Activated CD4-positive, alpha-beta T cell treated with anti-CD3 and anti-CD28 coated beads, Interleukin-2, amount 50 U/mL, for 1 hour (primary cell): ENCODE measurements at places on chromosomes 3 and 15.

- no peak for DNase-seq
These were observed 11.3 kb downstream of the RAB8B start for GRCh38 chr15:63200464-63201249.

- DNase-seq, result no peak
These were observed at the start of gene XIRP1 for GRCh38 chr3:39192490-39193092. Gene XIRP1 (minus strand): TSS chr3:39192595. CDS start chr3:39189445, 3,150 bp downstream.

DNA sequence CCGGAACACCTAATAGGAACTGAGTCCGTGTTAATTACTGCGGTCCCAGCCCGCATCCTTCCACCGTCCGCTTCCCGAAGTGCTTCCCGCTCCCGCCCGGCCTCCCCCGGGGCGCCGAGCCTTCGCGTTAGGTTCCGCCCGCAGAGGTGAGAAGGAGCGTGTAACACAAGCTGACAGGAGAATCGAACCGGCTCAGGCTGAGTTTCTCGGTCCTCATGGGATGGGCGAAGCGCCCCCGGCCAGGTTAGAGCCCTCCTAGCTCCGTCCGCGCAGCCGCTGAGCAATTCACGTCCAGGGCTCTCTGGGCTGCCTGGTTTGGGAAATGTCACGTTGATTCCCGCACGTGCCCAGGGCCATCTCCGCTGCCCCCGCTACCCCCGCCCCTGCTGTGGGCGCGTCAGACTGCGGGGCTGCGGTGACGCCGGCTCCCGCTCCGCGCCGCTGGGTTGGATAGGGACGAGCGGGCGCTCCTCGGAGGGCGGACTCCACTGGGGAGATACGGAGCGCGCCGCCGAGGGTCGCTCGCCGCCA lies 954 bp downstream of the CLDN11 start:
- no peak for DNase-seq

- no peak for DNase-seq
These were observed 124.6 kb downstream of the IGF1R start for GRCh38 chr15:98772895-98773294.

DNA sequence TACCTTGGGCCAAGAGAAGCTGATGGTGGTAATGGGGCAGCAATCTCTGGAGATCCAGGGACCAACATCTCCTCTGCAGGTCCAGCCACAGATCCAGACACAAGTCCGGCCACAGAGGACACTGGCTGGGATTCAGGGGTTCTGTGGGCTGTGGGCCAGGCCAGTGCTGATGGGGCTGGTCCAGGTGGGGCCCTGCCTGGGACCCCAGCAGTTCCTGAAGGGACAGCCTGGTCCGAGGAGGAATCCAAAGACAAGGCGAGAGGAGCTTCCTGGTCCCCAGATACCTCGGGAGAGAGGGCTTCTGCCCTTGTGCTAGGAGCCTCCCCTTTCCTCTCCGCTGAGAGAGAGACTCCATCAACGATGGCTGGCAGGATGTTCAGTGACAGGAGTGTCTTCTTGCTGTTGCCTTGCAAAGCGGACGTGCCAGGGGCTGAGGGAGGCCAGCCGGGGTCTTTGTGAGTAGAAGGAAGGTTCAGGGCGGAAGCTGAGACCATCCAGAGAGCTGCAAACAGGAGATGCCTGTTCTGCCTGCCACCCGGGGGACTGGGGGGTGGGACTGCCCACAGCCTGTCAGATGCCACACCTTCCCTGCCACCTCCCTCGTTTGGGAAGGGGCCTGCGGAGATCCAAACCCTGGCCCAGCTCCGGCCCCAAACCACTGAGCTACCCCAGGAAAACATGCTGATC lies 24.5 kb upstream of the GOLGA6C start:
- DNase-seq, result no peak

DNA sequence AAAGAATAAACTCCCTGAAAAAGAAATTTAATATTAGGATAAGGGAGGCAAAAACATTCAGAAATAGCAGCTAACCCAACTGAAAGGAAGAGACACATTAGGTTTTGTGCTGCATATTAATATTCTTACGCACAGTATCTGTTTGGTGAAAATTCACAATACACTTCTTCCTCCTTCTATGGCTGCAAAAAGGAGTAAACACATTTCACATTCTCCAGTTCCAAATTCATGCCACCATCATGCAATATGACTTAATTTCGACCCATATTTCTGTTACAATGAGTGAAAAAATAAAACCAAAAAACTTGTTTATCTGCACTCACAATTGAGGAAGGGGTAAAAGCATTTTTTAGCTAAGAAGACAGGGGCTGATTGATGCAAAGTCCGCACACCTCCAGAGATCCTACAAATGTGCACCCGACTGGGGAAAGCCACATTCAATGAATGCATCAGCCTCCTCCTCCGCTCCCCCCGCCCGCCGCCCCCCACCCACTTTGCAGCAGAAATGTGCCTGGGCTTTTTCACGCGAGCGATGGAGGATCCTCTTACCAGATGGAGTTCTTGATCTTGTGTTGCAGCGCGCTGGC lies 1.0 kb downstream of the RFX7 start:
- DNase-seq, result no peak

DNA sequence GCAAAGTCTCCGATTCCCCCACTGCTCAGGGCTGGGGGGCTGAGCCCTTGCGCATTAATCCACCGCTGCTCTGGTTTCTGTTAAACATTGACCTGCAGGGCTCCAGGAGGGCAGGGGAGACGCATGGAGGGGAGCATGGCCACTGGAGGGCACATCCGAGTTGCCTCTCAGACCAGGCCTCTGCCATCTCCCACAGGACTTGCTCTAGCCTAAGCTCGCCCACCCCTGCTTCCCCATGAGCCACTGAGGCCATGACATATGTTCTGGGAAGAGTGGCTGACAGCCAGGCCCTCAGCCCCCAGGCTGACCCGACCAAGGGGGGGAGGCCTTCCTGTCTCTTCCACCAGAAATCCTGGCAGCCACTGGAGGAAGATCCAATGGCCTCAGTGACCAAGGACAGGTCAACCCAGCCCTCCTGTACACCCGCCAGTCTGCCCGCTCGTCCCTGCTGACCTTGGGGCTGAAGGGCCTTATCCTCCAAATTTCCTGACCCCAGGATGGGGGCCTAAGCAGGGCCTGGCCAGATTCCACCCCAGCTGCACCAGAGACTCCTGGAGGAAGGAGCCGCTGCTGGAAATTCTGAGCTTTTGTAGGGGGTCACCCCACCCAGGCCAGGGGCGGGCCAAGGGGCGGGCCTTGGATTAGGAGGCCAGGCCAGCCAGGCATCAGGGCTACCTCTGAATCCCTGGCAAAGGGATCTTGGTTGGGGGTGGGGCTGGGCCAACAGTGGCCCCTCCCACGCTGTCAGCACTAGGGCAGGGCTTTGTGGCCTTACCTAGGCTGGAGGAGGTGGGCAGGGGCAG lies at the start of gene HYAL1:
HYAL1 (minus strand) TSS at position 562 of the 803 bp plus-strand sequence. CDS start 618 bp downstream, outside the sequence.
- no peak for DNase-seq

DNA sequence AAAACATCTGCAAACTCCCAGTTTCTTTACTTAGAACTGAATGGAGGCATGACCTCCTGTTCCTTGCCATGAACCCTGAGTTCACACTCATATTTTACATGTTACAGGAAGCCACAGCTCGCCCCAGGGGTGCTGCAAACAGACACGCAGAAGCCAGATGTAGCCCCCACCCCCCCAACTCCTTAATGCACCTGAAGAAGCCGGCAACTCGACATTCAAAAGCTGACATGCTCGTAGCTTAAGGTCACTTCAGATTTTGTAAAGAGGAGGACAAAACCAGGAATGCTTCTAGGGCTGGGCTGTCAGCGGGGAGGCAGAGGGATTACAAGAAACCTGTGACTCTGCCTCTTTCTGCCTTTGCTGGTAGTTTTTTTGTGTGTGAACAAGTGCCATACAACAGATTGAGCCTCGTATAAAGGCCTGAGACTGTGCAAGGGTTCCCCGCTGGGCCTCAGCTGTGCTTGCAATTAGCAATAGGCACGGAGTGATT lies 42.0 kb upstream of the FEZF2 start:
- DNase-seq, result no peak

DNA sequence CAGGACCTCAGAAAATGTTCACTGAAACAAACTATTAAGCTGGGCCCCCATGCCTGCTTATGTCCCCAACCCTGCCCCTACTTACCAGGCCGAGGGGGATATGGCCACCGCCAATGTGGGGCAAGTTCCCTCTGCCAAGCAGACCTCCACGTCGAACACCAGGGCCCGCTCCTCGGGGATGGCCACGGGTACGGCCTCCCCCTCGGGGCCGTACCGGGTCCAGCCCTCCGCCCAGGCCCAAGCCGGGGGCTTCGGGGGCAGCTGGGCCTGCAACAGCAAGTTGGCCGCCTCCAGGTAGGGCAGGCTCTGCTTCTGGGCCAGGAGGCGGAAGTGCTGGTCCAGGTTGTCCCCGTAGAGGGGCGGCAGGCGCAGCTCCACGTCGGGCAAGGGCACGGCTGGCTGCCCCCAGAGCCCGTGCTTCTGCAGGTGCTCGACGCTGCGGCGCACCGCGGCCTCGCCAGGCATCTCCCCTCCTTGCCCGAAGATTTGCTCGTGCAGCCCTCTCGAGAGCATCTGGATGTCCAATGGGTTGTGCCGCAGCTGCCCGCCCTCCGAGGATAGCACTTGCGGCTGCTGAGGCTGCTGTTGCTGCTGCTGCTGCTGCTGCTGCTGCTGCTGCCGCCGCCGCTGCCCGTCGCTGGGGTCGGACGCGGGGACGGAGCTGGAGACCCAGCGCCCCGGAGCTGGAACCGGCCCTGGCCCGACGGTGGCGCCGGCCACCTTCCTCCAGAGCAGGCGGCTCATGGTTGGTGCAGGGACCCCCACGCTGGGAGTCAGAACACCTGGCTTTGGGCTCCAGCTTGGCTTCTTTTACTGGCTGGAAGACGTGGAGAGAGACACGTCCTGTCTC lies 1.4 kb downstream of the POLG start:
- DNase-seq, result no peak

DNA sequence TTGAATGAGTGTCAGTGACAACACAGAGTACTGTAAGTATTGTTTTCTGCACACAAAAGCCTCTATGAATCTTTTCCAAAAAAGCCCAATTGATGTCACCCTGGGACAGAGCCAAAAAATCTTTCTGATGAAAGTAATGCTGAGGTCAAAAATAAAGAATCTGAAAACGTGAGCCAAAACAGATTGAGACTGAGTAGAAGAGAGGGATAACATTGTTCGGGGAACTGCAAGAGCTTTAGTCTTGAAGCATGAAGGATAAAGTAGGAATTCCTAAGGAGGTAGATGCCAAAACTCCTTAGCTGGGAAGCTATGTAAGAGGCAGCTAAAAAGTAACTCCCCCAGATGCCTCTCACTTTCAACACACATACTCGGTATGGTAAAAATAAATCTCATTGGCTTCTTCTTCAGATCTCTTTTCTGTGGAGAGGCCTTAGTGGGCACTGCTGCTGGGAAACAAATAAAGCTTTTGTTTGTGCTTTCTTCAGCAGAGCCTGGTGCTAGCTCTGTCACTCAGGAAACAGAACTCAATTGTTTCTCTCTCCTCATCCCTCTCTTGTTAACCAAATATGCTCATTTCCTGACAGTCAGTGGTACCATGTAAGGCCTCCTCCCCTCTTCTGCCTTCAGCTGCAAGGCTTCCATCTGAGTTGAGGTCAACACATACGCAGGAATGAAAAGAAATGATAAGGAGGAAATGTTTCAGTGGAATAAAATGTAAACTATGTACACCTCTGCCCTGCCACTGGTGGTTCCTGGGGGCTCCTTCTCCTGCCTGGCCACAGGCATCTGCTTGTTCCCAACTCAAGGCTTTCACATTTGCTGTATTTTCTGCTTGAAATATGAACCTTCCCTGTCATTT lies 58.1 kb downstream of the CD200 start:
- DNase-seq, result no peak

GRCh38 chr3:190531406-190531805 lies 17.5 kb downstream of the IL1RAP start:
- no peak for DNase-seq

DNA sequence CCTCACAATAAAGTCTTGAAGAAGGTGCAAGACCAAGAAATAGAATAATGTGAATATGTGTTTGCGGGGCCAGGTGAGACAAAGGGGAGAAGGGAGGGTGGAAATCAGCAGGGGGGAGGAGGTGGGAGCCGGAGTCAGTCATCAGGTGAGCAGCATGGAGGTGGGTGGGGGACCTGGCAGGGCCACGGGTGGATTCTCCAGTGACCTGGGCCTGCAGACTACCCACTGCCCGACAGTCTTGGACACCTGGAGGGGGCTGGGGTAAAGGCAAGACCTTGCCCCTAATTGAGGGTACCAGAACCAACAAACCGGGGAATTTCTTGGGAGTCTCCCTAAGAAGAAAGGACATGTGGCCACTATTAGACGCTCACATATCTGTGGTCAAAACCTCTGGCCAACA lies 95.8 kb downstream of the CHSY1 start:
- no peak for DNase-seq

DNA sequence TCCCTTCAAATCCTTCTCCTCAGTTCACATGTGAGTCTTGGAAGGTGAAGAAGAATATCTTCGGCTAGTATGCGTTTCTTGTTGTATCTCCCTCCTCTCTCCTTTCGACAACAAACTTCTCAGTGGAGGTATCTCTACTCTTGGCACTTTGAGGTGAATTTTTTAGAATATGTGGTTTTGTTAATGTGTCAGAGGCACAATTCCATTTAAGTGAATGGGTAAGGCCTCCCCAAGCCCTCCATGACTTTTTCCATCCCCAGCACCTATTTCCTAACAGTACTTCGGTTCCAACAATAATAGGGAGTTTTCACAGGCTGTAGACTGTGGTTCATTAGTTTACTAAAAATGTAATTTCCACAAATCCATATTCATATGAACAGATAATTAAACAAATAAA lies 74.2 kb downstream of the TM4SF4 start:
- no peak for DNase-seq

DNA sequence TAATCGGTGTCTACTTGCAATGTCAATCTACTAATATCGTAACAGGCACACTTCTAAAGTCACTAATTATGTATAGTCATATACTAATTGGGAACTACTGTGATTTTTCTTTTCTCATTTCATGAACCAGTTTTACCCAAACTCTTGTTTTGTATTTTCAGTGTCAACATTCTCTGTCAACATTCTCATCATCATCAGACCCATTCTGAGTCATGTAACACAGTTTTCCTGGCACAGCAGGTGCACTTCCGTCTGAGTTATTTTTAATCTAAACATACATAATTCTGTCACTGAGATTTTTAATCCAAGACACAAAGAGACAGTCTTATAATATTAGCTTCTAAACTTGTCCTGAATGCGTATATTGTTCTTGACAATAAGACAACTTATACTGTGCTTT lies 205.1 kb upstream of the EIF1B start:
- DNase-seq, result no peak

- no peak for DNase-seq
These were observed 9.6 kb downstream of the CCNDBP1 start for GRCh38 chr15:43194795-43195194.

GRCh38 chr3:190306513-190307163 lies 15.6 kb downstream of the CLDN1 start:
- no peak for DNase-seq

- DNase-seq, result no peak
These were observed 194.3 kb downstream of the CBLB start for GRCh38 chr3:105674437-105675065.

GRCh38 chr15:38401701-38402100 lies 52.2 kb upstream of the FAM98B start:
- DNase-seq, result no peak

- no peak for DNase-seq
These were observed 3.3 kb upstream of the ACTR8 start for GRCh38 chr3:53885239-53885638.
